Inflammatory macrophage (primary cell): ENCODE measurements at places on chromosomes 11 and 22.

DNA sequence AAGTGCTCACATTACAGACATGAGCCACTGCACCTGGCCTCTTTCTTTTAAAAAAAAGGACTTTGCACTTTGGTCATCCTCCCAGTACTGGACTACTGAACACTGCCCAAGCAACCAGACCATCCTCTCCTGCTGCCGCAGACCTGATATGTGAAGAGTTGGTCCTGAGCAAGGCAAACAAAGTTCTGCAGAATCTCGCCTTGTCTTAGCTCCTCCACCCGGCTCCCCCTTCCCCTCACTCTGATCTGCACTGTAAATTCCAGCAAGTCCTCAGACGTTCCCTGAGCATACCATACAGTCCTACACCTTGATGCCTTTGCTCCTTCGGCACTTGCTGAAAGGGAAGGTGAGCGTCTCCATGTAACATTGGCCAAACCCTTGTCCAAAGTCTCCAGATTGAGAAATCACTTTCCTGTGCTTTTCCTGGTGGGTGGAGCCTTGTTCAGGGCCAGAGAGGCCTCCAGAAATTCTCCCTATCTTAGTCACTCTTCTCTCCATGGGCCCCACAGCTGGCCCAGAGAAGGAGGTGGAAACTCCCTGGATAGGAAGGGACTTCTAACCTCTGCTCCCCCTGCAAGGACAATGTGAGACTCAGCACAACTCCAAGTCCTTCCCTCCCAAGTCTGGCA, 47.0 kb upstream of the TIMP3 start:
- DNase-seq, result no peak

GRCh38 chr11:68897441-68897840, 6.2 kb downstream of the MRPL21 start:
- no peak for DNase-seq

DNA sequence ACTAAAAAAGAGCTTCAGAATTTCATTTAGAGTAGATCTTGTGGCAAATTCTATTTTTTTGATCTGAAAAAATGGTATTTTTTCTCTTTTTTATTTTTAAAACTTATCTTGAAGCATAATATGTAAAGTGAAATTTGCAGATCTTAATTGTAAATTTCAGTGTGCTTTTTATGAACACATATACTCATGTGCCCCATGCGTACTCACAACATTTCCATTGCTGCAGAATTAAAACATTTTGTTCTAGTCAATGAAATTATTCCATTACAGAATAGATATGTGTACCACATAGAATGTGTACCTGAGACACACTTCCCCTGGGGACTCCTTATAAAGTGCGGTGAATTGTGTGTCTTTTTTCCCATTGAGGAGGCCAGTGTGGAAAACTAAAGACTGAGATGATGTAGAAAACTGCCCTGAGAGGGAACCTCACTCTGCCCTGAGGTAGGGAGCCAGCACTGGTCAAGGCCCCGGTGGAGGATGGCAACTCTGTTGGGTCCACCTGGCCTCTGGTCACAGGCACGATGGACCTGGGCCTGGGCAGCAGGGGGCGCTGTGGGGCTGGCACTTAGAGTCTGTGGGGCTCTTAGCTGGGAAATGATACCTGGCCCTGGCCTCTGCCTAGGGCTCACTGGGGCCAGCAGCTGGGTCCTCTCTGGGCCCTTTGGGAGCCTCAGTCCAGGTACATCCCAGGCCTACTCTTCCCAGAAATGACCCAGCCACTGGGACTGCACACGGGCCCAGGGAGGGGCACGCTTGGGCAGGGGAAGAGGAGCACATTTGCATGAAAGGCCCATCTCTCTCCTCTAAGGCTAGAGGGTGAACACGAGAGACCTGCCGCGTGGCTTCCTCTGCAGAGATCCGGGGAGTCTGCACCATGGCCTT, 77.9 kb upstream of the TOP3B start:
- peak; percentile 64 for DNase-seq

- peak; percentile 58 for DNase-seq
These were observed 7.2 kb downstream of the AHNAK start for GRCh38 chr11:62539238-62539925.

DNA sequence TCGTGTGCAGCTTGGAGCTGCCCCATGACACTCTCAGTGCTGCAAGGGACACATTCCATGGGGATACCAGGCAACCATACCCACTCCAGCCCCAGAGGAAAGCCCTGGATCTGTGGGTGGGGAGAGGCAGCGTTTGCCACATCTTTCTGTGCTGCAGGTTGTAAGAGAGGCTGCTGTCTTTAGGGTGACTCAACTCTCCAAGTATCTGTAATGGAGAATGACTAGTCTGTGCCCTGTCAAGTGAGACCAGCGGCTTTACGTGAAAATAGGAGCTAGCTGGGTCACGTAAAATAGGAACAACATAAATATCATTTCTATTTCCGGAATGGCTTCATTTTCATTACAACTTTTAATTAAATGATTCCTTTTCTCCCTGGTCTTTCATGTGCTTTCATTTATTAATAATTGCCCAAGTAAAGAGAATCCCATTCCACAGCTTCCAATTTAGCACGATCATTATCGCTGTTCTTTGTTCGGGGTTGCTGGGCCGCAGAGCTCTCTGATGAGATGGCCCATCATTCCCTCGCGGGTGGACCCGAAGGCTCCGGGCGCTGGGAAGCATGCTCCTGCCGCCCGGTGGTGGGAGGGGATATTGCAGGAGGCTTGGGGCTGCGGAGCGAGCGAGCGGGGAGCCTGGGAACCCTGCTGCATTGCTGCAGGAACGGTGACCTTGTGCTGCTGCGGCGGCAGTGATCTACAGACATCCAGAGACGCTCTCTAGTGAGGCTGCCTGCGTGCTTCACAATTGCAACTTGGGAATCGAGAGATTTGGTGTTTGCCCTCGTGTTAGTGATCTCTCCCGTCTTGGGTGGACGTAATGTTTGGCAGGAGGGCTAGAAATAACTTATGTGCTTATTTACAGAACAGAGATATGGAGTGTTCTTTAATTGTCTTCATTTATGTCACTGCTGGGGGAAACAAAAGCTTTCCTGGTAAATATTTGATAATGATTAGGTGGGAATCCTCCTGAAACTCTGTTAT, 10.6 kb downstream of the SLC6A5 start:
- peak; percentile 59 for DNase-seq

DNA sequence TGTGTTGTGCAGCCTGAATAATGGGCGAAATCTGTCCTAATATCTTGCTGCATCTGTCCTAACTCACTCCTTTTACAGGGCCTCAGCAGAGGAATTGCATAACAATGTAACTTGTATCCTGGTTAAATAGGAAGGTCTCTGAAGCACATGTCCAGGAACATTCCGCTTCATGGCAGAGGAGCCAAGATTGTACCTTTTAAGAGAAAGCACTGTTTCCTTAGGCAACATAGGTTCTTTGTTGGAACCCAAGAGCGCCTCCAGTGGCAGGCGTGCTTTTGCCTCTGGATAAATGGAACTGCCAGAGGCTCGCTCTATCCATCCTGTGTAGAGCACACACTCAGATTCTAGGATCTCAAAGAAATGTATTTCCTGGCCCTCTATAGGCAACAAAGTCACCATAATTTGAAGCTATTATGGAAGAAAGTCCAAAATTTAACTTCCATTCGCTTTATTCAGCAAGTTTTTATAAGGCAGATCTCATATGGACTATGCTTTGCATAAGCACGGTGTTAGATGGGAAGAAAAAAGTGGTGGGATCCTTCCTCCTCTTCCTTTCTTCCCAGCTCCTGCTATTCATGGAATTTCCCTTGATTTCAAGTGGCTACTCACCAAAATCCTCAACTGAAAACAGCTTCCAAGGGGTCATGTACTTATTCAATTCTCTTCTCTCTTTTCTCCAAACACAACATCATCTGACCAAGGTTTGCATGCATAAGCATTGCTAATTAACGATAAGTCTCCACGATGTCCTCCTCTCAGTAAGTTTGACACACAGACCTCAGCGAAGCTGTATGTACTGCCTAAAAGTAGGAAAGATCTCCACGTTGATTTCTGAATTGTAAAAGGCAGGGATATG, at the start of gene BLID:
BLID (minus strand) TSS at position 692 of the 856 bp plus-strand sequence; CDS start at position 399, 293 bp downstream.
- peak; percentile 15 for DNase-seq

DNA sequence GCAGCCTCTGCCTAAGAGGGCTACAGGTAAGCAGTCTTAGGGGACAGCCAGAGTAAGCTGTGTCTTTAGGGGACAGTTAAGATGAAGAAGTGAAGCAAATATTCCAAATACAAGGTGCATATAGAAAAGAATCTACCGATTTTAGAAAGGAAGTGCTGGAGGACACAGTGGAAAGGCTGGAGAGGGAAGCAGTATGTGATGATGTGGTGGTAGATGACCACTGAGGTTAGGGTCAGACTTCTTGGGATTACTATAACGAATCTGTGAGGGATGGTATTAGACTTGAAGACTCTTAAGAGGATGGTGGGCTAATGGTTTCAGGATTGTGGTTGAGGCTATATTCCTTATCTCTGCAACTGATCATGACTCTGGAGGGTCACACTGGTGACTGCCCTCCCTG, 40.0 kb upstream of the PHOX2A start:
- DNase-seq, result no peak

DNA sequence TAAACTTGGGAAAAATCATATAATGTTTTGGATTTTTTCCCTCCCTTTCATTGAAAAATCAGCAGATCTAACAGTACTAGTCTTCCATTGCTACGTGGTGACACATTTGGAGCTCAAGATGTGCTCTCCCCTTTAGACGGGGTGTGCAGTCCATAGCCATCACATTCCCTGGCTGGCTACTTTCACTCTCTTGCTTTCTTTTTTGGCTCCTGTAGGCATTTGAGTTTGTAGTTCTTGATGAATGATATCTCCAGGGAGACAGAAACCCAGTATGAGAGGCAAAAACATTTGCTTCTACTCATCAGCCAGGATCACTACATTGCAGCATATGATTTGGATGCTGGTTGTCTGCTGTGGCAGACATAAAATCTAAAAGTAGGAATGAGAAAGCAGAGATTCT, 12.1 kb downstream of the CCDC81 start:
- no peak for DNase-seq

DNA sequence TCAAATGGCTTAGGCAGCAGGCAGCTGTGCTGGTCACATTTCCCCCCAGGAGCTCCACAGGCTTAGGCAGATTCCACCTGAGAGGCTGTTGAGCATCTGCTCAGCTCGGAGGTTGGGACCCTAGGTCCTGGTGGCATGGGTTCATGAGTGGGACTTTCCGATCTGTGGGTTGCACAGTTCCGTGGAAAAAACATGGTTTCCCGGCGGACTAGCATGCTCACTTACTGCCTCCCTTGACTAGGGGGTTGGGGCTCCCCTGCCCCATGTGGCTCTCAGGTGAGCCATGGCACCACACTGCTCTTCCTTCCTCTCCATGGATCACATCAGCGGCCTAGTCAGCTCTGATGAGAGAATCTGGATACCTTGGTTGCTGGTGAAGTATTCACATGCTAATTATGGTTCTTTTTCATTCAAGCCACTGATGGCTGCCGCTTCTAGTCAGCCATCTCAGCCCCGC, 685.1 kb downstream of the METTL15 start:
- no peak for DNase-seq

GRCh38 chr11:58805065-58805464, 39.4 kb downstream of the GLYATL2 start:
- no peak for DNase-seq

DNA sequence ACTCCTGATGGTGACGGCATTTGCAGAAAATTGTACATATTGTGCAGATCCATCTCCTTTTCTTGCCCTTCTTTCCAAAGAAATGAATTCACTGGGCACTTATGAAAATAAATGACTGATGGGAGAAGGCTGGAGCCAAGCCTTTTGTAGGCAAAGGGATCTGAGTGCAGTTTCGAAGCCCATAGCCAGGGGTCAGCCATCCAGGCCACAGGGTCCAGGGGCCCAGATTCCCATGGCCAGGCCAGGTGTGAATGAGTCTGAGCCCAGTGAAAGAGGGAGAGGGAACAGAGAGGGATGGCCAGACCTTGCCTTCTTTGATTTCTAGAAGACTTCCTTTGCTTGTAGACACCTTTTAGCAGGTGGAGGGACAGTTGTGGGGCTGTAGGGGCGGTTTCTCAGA, 209.1 kb downstream of the KIRREL3 start:
- no peak for DNase-seq

- DNase-seq, result no peak
These were observed 29.5 kb downstream of the APOL5 start for GRCh38 chr22:35746946-35747703.

DNA sequence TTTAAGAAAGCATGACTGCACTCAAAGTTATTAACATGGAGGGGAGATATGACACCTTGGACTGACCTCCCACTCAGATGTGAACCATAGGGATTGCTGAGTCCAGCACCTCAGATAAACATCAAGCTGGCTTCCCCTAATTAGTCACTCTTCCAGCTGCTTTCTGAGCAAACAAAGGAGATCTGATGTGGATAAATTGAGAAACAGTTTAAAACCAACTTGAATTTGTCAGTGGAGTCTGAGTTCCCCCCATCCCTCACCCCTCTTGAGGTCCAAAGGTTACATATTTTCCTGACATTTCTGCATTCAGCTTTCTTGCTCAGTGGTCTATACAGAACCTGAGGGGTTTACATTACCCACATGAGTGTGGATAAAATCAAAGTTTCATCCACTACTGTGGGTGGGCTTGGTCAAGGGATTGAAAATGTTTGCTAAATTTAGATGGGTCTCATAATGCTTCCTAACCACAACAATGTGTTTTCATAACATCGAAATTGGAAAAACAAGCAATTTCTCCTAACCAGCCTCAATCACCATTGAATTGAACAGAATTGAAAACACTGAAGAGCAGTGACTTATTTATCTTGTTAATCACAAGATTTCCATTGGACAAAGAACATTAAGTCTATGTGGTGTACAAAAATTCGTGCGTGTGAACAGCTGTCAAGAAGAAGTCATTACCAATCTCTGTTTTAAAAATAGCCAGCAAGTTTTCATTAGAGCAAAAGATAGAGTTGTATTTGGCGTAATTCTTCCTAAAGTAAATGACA, 292.3 kb downstream of the METTL15 start:
- no peak for DNase-seq

DNA sequence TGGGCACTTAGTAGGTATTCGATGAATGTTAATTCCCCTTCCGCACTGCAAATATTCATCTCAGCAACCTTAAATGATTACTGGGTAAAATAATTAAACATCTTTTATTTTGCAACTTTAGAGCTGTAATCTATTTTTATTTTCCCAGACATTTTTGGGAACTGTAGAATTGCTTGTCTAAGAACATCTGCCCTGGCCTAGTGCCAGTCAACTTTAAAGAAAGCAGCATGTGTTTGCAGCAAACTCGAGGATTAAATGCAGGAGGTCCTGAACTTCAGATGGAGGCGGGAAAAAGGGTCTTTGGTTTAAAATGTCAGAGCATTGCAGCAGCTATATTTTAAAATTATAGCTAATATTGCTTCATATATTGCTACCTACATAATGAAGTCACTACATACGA, 190.0 kb downstream of the PGR start:
- DNase-seq, result no peak

- no peak for DNase-seq
These were observed 44.6 kb upstream of the PARVG start for GRCh38 chr22:44136112-44136511.
